Stimulated activated CD8-positive, alpha-beta memory T cell treated with anti-CD3 and anti-CD28 coated beads, Interleukin-15, amount 100 ng/mL, for 24 hours (primary cell): ENCODE measurements at places on chromosomes 3 and 15.

- DNase-seq: no peak
Observed at GRCh38 chr3:53597136-53597915, 102.9 kb downstream of the CACNA1D start.

DNA sequence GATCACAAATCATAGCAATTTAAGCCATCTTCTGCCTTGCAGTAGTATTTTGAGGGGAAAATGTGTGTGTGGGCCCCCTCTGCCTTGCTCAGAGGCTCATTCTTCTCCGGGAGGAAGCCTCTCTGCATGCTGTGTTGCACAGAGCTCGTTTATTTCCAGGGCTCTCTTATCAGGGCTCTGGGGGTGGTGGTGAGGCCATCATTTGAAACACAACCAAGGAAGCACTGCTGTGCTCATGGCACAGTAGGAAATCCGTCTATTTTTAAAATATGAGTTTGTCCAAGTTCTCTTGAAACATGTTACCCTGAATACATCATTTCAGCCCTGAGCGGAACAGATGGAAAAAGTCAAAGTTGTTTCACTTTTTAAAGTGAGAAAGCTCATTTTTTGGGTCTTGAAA lies 369.0 kb upstream of the CFAP20DC start:
- no peak for DNase-seq

DNA sequence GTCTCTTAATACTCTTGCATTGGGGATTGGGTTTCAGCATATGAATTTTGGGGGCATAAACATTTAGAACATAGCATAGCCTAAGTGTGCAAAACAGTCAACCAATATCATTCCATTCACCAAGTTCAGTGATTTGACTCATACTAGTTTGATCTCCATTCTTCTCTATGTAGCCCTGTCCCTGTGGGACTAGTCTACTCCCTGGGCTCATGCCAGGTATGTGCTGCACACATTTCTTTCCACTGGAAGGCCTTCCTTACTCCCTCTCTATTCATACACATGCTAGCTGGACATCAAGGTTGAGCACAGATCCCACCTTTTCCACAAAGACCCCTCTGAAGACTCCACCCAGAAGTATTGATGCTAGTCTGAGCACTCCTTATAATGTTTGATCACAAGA lies 5.1 kb downstream of the ZDHHC23 start:
- DNase-seq: no peak

GRCh38 chr3:193708270-193708669 lies 115.3 kb downstream of the OPA1 start:
- DNase-seq: no peak

- DNase-seq: no peak
Observed at GRCh38 chr3:32249184-32249782, 10.8 kb downstream of the CMTM8 start.

DNA sequence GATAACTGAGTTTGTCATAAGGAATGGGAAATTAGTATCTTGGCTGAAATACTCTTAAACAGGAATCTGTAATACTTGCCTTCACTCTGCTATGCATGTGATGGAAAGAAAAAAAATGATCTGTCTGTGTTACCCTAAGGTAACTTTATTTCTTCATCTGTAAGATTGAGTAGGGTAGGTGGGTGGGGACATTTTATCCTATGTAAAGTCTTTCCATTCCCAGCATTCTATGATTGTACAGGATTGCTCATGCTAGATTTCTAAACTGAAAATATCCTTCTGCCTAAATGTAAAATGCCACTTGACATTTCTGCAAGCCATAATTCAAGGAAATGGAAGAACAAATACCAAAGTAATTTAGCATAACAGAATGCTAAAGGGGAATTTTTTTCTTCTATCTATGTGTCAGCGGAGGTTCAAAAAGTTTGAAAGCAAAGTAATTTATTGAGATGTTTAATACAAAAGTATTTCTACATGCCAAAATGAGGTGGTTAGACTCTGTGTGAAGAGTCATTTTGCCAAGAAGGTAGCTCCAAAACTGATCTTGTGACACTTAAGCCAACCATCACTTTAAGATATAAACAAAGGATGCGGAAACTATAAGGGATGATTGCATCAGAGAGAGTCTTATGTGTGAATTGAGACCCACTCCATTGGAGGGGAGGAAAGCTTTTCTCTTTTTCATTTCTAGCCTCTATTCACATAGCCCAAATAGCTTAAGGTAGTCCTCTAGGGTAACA lies 46.6 kb upstream of the SERPINI2 start:
- no peak for DNase-seq

DNA sequence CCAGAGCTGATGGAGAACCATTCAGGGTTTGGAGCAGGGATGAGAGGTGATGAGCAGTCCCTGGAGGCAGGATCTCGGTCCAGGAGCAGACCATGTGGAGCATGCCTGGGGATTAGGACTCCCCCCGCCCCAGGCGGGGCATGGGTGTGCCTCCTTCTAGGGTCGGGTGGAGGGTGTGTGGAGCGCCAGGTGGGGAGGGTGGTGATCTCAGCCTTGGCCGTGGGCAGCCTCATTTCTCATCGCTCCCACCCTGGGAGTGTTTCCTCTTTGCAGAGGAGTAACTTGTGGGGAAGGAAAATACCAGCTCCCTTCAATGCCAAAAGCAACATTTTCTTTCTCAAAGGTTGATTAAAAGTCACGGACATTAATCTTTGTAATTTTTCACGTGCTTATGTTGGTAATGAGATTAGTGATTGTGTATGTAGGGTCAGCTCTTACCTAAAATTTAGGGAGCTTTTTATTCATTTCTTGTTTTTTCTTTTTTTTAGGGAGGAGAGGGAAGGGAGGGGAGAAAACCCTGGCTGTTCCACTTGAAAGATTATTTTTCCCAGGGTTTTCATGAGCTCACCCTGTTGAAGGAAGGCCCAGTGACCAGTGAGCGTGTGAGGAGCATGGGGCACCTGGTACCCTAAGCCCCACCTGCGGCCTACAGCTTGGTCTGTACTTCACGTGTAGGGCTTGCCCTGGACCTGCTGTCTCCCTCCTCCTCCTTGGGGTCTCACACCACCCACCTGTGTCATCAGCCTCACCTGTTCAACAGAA lies 11.0 kb downstream of the FBLN2 start:
- no peak for DNase-seq

GRCh38 chr15:50880651-50881114 lies 27.8 kb upstream of the AP4E1 start:
- DNase-seq: no peak

- DNase-seq: no peak
Observed at GRCh38 chr3:15783361-15783969, 14.3 kb downstream of the ANKRD28 start.

GRCh38 chr3:191774485-191774884 lies 313.5 kb downstream of the PYDC2 start:
- DNase-seq: no peak

DNA sequence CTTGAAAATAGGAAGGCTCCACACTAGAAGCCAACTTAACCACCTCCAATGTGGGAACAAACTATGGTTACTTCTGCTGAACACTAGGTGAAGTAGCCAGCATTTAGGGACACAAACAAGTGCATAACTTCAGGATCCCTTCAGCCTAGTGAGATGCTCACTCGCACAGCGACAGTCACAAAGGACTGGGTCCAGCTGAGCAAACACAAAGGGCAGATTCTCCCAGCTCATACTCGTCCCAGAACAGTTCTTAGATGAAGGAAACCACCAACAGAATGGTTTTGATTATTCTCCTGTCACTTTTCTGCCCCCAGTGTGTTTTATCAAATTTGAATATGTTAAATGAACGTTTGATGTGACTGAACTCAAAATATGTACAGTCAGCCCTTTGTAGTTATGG lies 201.6 kb downstream of the KCNAB1 start:
- DNase-seq: no peak

- no peak for DNase-seq
Observed at GRCh38 chr3:45497963-45498362, 96.6 kb upstream of the LIMD1 start.

DNA sequence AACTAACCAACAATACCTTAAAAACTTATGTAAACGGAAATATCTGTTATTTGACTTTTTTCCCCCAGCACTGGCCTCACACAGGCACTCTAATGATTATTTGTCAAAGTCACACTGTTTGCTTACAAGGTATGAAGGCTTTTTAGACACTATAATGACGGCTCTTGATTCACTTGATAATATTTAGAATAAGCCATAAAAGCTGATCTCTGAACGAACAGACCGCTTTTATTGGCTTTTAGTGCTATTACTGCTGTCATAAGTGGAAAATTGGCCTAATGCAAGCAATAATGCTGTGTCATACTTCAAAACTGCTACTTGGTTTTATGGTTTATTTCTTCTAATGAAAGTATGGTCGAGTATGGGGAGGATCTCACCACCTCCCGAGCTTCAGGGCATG lies 35.1 kb downstream of the MDFIC2 start:
- DNase-seq: no peak

DNA sequence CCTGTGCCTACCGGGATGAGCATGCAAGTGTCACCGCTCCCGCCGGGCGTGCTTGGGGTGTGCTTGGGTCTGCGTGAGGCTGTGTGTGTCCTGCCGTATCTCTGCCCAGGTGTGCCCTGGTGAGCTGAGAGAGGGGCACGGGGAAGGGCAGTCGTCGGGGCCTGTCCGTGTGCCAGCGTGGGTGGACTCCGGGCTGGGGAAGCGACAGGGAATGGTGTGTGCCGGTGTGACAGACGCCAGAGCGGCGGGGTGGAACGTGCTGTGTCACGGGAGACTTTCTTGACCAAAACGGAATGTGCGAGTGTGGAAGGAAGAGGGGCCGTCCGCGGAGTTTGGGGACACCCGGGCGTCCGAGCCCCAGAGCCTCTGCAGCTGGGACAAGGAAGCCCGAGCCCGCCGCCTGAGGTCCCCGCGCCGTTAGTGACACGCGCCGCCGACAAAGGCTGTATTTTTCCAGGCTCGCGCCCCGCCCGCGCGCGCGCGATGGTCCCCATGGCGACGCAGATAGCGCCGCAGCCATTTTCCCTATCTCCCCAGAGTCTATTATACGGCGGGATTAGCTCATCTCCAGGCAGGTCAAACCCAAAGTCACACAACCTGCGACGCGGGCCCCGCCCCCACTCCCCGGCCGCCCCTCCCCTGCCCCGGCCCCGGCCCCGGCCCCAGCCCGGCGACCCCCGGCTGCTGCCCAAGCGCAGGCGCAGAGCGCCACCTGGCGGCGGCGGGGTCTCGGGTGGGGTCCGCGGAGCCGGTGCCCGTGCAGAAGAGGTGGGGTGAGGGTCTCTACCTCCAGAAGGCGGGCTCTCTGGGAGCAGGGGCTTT lies 4.5 kb upstream of the GATA2 start:
- peak; percentile 58 for DNase-seq

- DNase-seq: no peak
Observed at GRCh38 chr3:134406331-134407238, 32.3 kb upstream of the AMOTL2 start.

DNA sequence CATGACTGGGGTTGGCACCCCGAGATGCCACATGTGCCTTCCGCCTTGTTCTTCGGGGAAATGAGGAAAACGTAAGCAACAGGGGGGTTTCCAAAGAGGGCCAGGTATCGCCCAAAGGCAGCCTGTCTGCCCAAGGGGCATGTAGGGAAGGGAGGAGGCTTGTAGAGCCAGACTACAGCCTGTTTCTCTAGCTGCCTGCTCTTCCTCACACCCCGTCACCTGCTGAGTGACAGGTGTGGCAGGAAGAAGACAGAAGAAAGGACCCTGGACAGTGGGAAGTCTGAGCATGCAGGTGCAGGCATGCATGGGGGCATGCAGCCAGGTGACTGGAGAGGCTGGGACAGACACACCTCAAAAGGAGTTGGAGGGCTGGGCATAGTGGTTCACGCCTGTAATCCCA lies 9.8 kb downstream of the PLA2G4E start:
- DNase-seq: no peak

DNA sequence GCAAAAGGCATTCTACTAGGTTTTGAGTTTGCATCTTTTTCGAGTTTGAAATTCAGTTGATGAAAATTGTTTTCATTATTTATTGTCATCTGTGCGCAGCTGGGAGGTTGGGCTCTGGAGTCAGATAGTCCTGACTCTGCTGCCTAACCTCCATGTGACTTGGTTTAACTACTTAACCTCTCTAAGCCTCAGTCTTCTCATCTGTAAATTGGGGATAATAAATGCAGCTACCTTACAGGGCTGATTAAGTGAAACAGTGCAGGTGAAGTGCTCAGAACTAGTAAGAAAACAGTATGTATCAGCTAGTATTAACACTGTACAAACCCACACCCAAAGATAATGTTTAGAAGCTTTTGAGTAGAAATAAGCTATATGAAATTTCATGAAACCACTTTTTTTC lies 14.1 kb upstream of the UBE2E1 start:
- DNase-seq: no peak

- no peak for DNase-seq
Observed at GRCh38 chr3:140705954-140706353, 28.1 kb downstream of the TRIM42 start.

- DNase-seq: no peak
Observed at GRCh38 chr15:101329867-101330380, 34.9 kb upstream of the SNRPA1 start.

- DNase-seq: peak; percentile 6
Observed at GRCh38 chr3:59313365-59313764, 263.5 kb upstream of the CFAP20DC start.

DNA sequence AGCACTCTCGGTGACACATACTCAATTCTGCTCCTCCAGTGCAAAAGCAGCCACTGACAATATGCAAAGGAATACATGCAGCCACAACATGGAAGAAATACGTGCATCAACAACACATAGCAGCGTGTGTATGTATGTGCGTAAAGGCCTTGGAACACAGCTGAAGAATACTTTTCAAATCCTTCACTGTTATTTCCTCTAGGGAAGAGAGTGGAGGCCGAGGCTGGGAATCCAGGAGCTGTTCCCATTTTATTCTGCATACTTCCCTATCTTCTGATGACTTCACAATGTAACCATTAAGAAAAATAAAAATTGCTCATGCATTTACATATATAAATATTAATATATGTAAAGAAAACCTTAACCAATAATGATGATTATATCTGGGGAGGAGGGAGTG lies 36.6 kb upstream of the MGLL start:
- DNase-seq: no peak

DNA sequence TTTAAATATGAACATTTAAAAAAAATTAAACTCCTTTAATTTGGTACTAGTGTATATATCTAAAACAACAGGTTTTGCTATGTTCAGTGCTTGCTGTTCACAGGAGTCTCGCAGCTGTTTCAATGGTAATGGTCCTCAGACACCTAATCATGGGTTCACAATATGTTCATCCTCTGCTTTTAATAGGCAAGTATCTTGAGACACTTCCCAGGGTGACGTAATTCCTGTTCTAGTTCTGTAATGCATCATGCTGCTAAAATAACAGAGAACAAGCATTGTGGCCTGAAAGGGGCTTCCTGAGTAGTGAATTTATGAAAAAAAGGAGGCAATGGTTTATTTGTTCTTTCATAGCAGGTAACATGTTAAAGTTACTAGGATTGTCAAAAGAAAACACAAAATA lies 625.2 kb upstream of the GBE1 start:
- DNase-seq: no peak
